Activated CD4-positive, alpha-beta T cell treated with anti-CD3 and anti-CD28 coated beads, Interleukin-2, amount 10 ng/mL, durations not matched to agents 24 days and 14 days (primary cell): ENCODE measurements at places on chromosomes 5 and 9. TPM values are rescaled to one million over a fixed set of nuclear protein-coding genes. Genes with fewer than 3 reads are reported as not detected.
A peak's percentile ranks its signal among the peaks of the same experiment; 100 is the strongest.

The SMIM33 gene
- total RNA-seq: 0.37 and 0.38 TPM in 2 replicates

The SLC1A1 gene
- 0.17 TPM in 1 of 2 replicates, not detected in the other for total RNA-seq

The DIPK1B gene
- 1.1 and 1.5 TPM in 2 replicates for total RNA-seq

DNA sequence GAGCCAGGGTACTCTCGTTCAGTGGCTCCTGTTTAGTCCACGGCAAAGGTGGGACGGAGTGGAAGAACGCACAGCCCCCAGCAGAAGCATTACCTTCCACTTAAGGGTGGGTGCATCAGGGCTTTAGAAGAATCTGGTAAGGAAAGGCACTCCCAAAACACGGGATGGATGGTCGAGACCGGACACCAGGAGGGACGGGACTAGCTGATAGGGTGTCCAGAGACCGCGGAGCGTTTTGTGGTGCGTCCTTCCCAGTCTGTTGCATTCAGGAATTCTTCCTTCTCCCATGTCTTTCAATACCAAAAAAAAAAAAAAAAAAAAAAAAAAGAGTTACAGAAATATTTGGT, 545 bp upstream of the CTSV start:
- peaks cover 43% of the 10 kb centered on the region for H3K27me3 ChIP-seq
- peaks cover 4% of the 10 kb centered on the region for H3K4me1 ChIP-seq
- no peaks in the 10 kb centered on the region for H3K36me3 ChIP-seq
- no peak for DNase-seq

DNA sequence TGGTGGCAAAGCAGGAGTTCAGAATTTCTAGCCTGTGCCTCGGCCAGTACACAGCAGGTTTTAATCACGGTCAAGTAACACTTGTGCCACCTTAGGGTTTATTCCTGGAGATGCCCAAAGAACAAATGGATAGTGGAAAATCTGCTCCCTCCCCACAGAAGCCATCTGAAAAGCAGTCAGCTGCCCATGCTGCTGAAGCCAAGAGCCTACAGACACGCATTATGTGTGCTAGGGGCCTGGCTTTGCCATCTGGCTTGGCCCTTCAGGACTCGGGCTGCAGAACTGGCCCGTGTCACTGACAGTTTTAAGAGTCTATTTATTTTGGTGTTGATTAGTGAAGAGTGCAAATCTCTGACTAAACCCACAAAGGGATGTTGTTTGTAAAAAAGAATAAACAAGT, 11.1 kb downstream of the ARSB start:
- no peaks in the 10 kb centered on the region for H3K36me3 ChIP-seq
- H3K4me3 ChIP-seq: no peak overlapping the region
- DNase-seq: no peak
- H3K4me1 ChIP-seq: peaks cover 5% of the 10 kb centered on the region
- H3K27ac ChIP-seq: no peak overlapping the region

DNA sequence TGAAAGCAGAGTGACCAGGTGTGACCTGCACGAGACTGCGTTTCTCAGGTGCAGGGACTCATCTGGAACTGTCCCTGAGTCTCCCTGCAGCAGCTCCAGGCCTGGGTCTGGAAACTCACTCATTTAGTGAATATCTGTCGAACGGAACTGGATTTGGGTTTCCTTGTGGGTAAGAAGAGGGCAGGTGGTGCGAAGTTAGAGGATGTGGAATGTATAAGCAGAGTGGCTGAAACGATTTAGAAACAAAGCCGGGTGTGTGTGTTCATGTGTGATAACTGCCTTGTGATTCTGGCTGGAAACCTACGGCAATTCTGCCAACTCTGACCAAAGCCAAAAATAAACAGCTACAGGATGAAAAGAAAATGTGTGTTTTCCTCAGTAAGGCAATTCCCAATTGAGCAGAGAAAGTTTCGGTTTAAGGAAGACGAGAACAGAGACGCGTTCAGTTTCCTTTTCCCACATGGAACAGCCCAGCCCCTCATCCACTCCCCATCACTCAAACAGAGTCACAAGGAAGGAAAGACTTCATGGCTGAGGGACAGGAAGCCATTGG, 130.3 kb downstream of the NSG2 start:
- H3K4me3 ChIP-seq: no peak overlapping the region
- DNase-seq: no peak
- no peaks in the 10 kb centered on the region for H3K4me1 ChIP-seq
- H3K27me3 ChIP-seq: no peaks in the 10 kb centered on the region
- H3K36me3 ChIP-seq: no peaks in the 10 kb centered on the region

GRCh38 chr5:172910828-172911627, 48.2 kb upstream of the RPL26L1 start:
- no peak overlapping the region for H3K4me3 ChIP-seq
- peak; percentile 64 for DNase-seq
- no peaks in the 10 kb centered on the region for H3K27me3 ChIP-seq
- H3K27ac ChIP-seq: no peak overlapping the region
- no peaks in the 10 kb centered on the region for H3K4me1 ChIP-seq
- no peaks in the 10 kb centered on the region for H3K36me3 ChIP-seq

The SPINK5 gene
- not detected in 2 replicates for total RNA-seq

The ZFR gene
- total RNA-seq: 68.1 and 70.4 TPM in 2 replicates

- no peak for DNase-seq
- no peak overlapping the region for H3K4me3 ChIP-seq
- H3K27ac ChIP-seq: no peak overlapping the region
- no peaks in the 10 kb centered on the region for H3K36me3 ChIP-seq
- H3K27me3 ChIP-seq: no peaks in the 10 kb centered on the region
Observed at GRCh38 chr5:163366757-163367156, 70.6 kb upstream of the CCNG1 start.

GRCh38 chr5:67414712-67415111, 218.1 kb upstream of the CD180 start:
- H3K27ac ChIP-seq: no peak overlapping the region
- peaks cover 2% of the 10 kb centered on the region for H3K27me3 ChIP-seq
- H3K36me3 ChIP-seq: no peaks in the 10 kb centered on the region
- H3K4me3 ChIP-seq: no peak overlapping the region
- H3K4me1 ChIP-seq: peaks cover 3% of the 10 kb centered on the region

DNA sequence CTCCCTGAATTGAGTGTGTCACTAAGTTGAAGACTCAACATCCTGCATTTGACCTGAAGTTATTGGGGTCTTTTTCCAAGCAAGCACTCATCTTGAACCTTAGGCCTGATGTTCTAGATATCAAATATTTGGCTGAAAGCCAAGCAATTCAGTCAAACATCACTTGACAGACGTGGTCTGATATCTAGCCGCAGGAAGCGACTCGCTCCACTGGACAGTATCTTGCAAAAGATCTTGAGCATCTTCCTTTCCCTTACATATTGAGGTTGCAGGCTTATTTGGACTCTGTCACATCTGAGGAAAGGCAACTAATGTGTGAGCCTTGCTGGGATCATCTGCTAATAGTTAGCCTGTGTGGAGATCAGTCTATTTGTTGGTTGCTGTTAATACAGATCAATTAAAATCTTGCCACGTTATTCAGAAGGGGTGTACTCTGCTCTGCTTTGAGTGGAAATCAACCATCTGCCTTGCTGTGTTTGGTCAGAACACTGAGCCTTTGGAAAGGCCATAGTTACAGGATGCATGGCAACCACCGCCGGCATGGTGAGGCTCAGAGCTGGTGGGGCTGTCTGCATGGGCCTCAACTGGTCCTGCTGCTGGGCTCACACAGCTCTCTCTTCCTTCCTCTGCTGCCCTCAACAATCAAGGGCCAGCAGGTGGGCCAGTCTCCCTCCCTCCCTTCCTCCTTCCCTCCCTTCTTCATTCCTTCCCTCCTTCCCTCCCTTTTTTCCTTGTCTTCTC, 166.9 kb upstream of the KLF9 start:
- no peaks in the 10 kb centered on the region for H3K27me3 ChIP-seq
- H3K36me3 ChIP-seq: no peaks in the 10 kb centered on the region
- DNase-seq: no peak
- no peak overlapping the region for H3K4me3 ChIP-seq

The SPATA6L gene
- not detected in 2 replicates for total RNA-seq

The KIF3A gene
- total RNA-seq: 44.2 and 51.9 TPM in 2 replicates

GRCh38 chr9:130868230-130868629, 28.4 kb downstream of the QRFP start:
- DNase-seq: no peak
- H3K27ac ChIP-seq: no peak overlapping the region
- H3K4me1 ChIP-seq: no peaks in the 10 kb centered on the region
- H3K4me3 ChIP-seq: no peak overlapping the region
- H3K27me3 ChIP-seq: no peaks in the 10 kb centered on the region

- no peaks in the 10 kb centered on the region for H3K36me3 ChIP-seq
- DNase-seq: no peak
- peaks cover 82% of the 10 kb centered on the region for H3K27me3 ChIP-seq
- H3K4me3 ChIP-seq: no peak overlapping the region
Observed at GRCh38 chr5:140039561-140039960, 3.5 kb downstream of the NRG2 start.

- peaks cover 33% of the 10 kb centered on the region for H3K4me1 ChIP-seq
- peaks cover 3% of the 10 kb centered on the region for H3K27me3 ChIP-seq
- no peak overlapping the region for H3K4me3 ChIP-seq
- no peak overlapping the region for H3K27ac ChIP-seq
- no peaks in the 10 kb centered on the region for H3K36me3 ChIP-seq
Observed at GRCh38 chr5:66814146-66814991, 218.2 kb downstream of the MAST4 start.

- no peak overlapping the region for H3K4me3 ChIP-seq
- H3K36me3 ChIP-seq: peaks cover 32% of the 10 kb centered on the region
- no peaks in the 10 kb centered on the region for H3K27me3 ChIP-seq
- DNase-seq: no peak
- H3K4me1 ChIP-seq: peaks cover 7% of the 10 kb centered on the region
Observed at GRCh38 chr9:136721339-136722092, 9.1 kb downstream of the DIPK1B start.

The IRGM gene
- 0.91 and 1.2 TPM in 2 replicates for total RNA-seq

DNA sequence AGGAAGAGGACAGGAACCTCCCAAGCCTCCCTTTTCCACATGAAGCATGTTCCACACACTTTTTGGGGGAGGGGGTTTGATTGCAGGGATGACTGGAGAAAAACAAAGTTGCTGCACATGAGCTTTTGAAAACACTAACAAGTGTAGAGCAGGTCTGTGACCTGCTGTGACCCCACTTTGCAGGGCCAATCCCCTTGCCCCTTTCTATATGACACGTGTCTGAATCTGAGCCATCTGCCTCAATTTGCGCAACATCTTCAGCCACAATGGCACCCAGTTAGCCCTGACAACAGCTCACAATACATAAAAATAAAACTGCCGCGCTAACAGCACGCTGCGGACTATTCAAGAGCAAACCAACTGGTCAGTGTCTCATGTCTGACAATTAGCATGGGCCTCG, 227.8 kb upstream of the TBCA start:
- H3K4me3 ChIP-seq: no peak overlapping the region
- no peaks in the 10 kb centered on the region for H3K4me1 ChIP-seq
- DNase-seq: no peak
- H3K36me3 ChIP-seq: peaks cover 9% of the 10 kb centered on the region
- no peak overlapping the region for H3K27ac ChIP-seq

DNA sequence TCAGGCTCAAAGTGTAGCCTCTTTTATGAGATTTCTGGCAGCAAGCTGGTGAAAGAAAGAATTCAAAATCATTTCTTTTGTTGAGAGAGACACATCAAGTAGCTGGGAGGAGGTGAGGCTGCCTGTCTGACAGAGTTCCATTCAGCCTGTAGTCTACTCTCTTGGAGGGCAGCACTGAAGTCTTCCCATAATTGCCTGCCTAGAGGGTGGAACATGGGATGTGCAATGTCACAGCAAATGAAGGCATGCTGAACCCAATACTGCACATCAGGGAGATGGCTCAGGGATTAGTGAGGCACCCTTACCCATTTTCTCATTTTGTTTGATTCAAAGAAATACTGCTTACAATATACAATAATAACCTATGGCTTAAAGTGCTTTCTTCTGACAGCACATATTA, 475.7 kb downstream of the TMEM232 start:
- no peak overlapping the region for H3K27ac ChIP-seq
- no peak overlapping the region for H3K4me3 ChIP-seq
- no peaks in the 10 kb centered on the region for H3K36me3 ChIP-seq
- H3K27me3 ChIP-seq: no peaks in the 10 kb centered on the region

- peak overlapping the region; percentile 50 for H3K4me3 ChIP-seq
- peaks cover 43% of the 10 kb centered on the region for H3K4me1 ChIP-seq
- no peaks in the 10 kb centered on the region for H3K27me3 ChIP-seq
- H3K27ac ChIP-seq: no peak overlapping the region
Observed at GRCh38 chr9:89715881-89716280, 111.1 kb downstream of the GADD45G start.

DNA sequence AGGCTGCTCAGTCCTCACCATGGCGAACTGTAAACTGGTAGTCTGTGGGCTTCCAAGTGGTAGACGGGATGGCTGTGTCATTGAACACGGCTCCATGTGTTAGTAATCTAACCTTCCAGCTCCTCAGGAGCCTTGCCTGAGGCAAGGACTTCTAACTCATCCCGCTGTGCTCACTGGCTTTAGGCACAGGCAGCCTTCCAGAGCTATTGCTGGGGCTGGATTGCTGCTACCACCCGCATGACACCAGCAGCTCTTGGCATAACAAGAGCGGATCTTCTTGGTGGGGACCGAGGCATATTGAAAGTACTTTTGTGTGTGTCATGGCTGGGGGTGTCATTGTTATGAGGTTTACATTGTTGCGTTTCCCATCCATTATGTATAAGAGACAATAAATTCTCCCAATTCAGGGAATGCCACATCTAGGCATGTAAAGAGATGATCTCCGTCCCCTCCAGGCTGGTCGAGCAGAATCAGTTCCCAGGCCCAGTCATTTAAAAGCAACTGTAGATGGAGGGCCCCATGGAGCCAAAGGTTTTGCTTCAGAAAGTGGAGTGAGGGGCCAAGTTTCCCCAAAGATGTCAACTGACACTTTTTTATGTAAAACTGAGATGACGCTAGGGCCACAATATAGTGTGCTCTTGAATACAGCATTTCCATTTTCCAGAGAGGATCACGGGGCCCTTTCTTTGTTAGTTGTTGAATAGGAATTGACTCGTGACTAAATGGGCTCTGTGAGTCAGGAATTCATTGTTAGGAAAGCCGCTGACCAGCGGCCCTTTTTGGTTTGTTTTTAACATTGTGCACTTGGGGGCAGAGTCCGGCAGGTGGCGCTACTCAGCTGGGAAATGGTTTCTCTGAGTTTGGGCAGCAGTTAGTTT, 759.5 kb downstream of the TAF11L14 start:
- H3K27ac ChIP-seq: no peak overlapping the region
- no peak overlapping the region for H3K4me3 ChIP-seq
- no peaks in the 10 kb centered on the region for H3K27me3 ChIP-seq
- peak; percentile 81 for DNase-seq
- H3K4me1 ChIP-seq: no peaks in the 10 kb centered on the region

- no peak overlapping the region for H3K4me3 ChIP-seq
- peaks cover 27% of the 10 kb centered on the region for H3K36me3 ChIP-seq
- H3K27ac ChIP-seq: no peak overlapping the region
- peaks cover 34% of the 10 kb centered on the region for H3K4me1 ChIP-seq
- no peak for DNase-seq
Observed at GRCh38 chr9:6923086-6923485, 165.3 kb downstream of the KDM4C start.
